ENCODE measurements at places on chromosomes 1 and 21. TPM values are rescaled to one million over a fixed set of nuclear protein-coding genes. Genes with fewer than 3 reads are reported as not detected.

DNA sequence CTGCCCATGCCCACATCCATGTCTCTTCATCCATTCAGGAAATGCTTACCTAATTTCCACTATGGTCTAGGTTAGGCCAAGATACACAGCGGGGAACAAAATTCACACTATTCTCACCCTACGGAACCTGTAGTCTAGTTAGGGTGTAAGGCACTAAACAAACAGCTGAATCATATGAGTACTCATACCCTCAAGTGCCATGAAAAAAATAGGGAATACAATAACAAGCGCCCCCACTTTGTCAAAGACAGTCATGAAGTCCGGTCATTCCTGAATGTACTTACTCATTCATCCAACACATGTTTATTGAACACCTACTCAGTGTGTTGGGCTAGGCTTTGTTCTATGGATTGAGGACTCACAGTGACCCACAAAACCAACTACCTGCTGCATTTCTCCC is 6.2 kb upstream of the FYB2 start:
- no peak overlapping the region for H3K27ac ChIP-seq
- H3K4me1 ChIP-seq = peaks cover 3% of the 10 kb centered on the region
- DNase-seq = no peak
- H3K27me3 ChIP-seq = no peaks in the 10 kb centered on the region

DNA sequence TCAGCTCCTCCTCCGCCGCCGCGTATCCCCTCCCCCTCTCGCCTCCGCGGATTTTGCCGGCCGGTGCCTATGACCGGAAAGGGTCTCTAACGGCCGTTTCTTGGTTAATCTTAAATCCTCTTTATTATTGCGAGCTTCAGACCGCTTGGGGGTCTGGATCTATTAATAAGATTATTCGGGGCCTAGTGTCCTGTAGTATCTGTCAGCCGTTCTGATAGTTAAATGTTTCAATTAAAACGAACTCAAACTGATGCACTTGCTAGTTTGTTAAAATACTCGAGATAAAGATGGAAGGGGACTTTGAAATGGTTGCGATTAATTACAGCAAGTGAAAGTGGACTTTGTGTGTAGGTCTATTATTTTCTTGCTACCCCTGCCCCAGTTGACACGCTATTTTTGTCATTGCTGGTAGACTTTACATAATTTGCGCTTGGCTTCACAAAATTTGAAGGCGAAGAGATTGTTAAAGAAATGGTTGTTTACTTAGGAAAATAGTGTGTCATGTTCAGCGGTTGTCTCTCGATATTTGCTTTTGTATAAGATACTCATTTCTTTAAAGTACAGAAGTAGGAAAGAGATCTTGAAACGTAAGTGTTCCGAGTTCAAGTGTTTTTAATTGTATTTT is 779 bp downstream of the SON start:
- H3K4me3 ChIP-seq = peak overlapping the region; percentile 96
- H3K27ac ChIP-seq = peak overlapping the region; percentile 76
- peaks cover 5% of the 10 kb centered on the region for H3K4me1 ChIP-seq
- peak; percentile 77 for DNase-seq
- no peaks in the 10 kb centered on the region for H3K27me3 ChIP-seq

DNA sequence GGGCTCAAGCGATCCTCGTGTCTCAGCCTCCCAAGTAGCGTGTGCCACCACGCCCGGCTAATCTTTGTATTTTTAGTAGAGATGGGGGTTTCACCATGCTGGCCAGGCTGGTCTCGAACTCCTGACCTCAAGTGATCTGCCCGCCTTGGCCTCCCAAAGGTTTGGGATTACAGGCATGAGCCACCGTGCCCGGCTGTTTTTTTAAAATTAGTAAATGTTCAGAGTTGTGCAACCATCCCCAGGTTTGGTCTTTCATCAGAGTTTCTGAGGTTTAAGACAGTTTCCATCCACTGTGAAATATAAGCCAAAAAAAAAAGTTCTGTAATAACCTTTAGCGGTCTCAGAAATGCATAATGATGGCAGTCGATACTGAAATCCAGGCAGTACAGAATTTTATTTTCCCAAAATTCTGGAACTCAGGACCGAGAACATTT is 550 bp upstream of the SYT11 start:
- H3K4me1 ChIP-seq = peaks cover 26% of the 10 kb centered on the region
- peak overlapping the region; percentile 84 for H3K27ac ChIP-seq
- H3K4me3 ChIP-seq = no peak overlapping the region
- DNase-seq = no peak

GRCh38 chr1:50829014-50829958 is 130.8 kb downstream of the FAF1 start:
- no peaks in the 10 kb centered on the region for H3K36me3 ChIP-seq
- no peak overlapping the region for H3K4me3 ChIP-seq
- H3K4me1 ChIP-seq = no peaks in the 10 kb centered on the region
- H3K27ac ChIP-seq = no peak overlapping the region
- no peaks in the 10 kb centered on the region for H3K27me3 ChIP-seq

GRCh38 chr1:42290130-42290529 is 44.9 kb downstream of the FOXJ3 start:
- no peak overlapping the region for H3K27ac ChIP-seq
- H3K36me3 ChIP-seq = no peaks in the 10 kb centered on the region
- peaks cover 12% of the 10 kb centered on the region for H3K4me1 ChIP-seq
- no peak for DNase-seq
- no peaks in the 10 kb centered on the region for H3K27me3 ChIP-seq
- H3K4me3 ChIP-seq = no peak overlapping the region

DNA sequence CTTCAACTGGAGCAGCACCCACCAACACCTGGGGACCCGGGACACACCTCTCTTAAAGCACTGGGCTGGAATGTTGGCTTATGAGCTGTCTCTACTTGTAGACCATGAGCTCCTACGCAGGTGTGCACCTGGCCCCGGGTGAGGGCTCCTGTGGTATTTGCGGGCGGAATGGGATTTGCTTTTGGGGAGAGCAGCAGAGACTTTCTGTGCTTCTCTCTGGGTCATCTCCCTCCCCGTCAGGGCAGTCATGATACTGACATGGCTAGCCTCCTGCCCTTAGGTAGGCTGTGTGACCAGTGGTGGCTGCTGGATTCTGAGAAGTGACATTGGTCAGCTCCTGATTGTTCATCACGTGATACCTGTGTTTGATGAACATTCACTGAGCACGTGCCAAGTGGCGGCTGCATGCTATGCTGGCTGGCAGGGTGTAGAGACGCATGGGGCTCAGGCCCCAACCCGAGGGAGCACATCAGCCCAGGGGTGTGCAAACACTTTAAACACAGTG is 9.0 kb upstream of the ZBTB21 start:
- H3K4me1 ChIP-seq = no peaks in the 10 kb centered on the region
- no peaks in the 10 kb centered on the region for H3K36me3 ChIP-seq
- no peak overlapping the region for H3K27ac ChIP-seq
- no peaks in the 10 kb centered on the region for H3K27me3 ChIP-seq
- H3K4me3 ChIP-seq = no peak overlapping the region
- no peak for DNase-seq

GRCh38 chr1:39089931-39090521 is 63.9 kb downstream of the NDUFS5 start:
- DNase-seq = no peak
- H3K27ac ChIP-seq = no peak overlapping the region
- no peaks in the 10 kb centered on the region for H3K4me1 ChIP-seq
- no peaks in the 10 kb centered on the region for H3K36me3 ChIP-seq

SPRR5 gene
- polyA plus RNA-seq = not detected

C2CD2 gene
- 7.1 TPM for polyA plus RNA-seq
